Activated CD4-positive, alpha-beta T cell treated with anti-CD3 and anti-CD28 coated beads for 36 hours (primary cell): ENCODE measurements at places on chromosomes 3 and 15. TPM values are rescaled to one million over a fixed set of nuclear protein-coding genes. Genes with fewer than 3 reads are reported as not detected.
A peak's percentile ranks its signal among the peaks of the same experiment; 100 is the strongest.

Gene CYP1A1
- 2.0 TPM for total RNA-seq

DNA sequence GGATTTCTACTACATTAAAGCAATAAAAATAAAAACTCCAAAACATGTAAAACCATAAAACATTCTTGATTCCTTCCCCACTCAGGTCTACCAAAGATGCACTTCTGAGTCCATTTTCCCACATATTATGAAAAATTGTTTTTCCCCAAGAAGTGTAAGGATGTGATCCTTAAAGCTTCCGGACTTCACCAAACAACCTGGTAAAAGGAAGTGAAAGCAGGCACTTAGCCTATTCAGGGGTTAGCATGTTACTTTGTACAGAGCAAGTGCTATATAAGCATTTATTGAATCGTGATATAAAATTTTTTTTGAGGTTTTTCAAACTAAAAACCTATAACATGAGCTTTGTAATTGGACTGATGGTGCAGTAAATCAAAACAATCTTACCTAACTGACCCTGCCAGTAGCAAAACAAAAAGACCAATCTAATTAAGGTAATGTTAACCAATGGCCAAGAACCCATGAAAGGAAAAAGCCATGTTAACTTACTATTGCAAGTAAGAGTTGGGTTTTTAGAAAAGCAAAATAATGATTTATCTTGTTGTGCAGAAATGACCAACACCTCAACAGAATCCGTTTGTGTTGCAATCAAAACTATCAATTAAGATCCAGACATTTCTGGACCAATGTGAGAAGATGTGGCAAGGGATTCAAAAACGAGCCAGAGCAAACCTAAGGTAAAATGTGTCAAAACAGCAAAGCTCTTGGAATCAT lies 1.8 kb downstream of the SETD2 start:
- DNase-seq, result no peak

GRCh38 chr15:51837792-51838251 lies 8.4 kb downstream of the TMOD3 start:
- peak; percentile 48 for DNase-seq

DNA sequence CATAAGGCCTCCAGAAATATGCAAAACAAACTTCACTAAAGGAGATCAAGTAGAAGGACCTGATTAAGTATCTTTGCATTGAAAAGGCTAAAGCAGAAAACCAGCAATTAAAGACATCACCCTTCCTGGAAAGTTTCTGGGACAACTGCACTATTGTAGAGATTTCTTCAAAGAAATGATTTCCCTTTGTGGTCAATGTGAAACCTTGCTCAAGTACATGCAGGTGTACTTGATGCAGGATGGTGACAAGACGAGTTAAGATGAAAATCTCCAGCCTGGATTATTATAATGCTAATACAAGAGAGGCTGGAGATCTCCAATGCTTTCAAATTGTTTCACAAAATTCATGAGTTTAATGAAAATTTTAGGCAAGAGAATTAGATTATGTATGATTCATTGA lies 208.4 kb downstream of the TIGIT start:
- DNase-seq, result no peak

GRCh38 chr15:96327155-96327741 lies 3.3 kb upstream of the NR2F2 start:
- DNase-seq, result no peak

- no peak for DNase-seq
Observed at GRCh38 chr3:42067326-42067725, 23.8 kb upstream of the TRAK1 start.

Gene ZNF620
- 3.9 TPM for total RNA-seq

DNA sequence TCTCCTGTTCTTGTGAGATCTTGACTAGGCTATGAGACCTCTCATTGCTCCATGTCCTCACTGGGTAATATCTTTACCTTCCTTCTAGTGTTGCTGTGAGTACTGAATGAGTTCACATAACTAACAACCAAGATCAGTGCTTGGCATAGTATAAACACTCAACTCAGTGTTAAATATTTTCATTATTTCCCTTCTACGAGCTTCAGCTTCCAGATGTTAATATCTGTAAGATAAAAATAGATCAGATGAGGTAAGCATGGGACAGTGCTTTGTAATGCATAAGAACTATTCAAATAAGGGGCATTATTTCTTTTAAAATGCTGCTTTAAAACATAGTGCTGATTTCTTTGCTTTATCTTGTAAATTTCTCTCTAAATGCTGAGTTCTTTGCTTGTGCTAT lies 130.8 kb downstream of the DIPK2A start:
- DNase-seq, result no peak

Gene ALDH1A3
- total RNA-seq, result not detected

Gene TEX55
- not detected for total RNA-seq

DNA sequence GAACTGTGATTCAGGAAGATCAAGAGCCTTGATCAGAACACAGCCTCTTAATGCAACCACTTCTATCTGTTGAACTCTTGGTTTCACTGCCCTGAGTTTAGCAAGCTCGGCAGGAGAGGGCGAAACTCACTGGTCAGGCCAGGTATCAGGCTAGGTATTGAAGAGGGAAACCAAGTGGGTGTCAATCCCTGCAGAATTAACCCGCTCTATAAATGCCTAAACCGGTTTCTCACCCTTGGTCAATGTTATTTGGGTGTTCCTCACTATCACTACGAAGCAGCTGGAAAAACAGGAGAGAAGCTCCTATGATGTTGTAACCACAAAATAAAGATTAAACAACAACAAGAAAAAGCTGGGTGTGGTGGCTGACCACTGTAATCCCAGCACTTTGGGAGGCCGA lies 23.9 kb downstream of the LIPH start:
- no peak for DNase-seq

DNA sequence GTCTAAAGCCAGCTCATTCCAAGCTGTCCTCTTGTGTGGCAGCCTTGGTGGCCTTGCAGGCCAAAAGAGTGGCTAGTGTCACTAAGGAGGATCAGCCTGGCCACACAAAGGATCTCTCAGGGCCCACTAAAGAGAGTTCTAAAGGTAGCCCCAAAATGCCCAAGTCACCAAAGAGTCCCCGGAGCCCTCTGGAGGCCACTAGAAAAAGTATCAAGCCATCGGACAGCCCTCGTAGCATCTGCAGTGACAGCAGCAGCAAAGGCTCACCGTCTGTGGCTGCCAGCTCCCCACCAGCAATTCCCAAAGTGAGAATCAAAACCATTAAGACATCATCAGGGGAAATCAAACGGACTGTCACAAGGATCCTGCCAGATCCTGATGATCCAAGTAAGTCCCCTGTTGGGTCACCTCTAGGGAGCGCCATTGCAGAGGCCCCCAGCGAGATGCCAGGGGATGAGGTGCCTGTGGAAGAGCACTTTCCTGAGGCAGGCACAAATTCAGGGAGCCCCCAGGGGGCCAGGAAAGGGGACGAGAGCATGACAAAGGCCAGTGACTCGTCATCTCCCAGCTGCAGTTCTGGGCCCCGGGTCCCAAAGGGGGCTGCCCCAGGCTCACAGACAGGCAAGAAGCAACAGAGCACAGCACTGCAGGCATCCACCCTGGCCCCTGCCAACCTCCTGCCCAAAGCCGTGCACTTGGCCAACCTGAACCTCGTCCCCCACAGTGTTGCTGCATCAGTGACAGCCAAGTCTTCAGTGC lies 33.5 kb upstream of the ALPK3 start:
- DNase-seq, result peak; percentile 42

Gene ONECUT1
- not detected for total RNA-seq

DNA sequence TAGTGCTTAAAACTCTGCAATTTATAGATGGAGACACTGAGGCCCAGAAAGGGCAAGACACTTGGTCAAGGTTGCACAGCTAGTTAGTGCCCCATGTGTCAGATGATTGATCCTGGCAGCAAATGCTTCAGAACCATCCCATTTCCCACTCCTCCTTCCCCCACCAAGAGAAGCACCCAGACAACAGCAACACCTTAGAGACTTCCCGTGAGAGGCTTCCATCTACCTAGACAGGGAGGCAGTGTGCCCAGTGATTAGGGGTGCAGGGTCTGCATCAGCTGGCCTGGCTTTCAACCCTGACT lies 77.6 kb downstream of the CORO2B start:
- no peak for DNase-seq

GRCh38 chr3:65945480-65945879 lies 93.2 kb downstream of the MAGI1 start:
- no peak for DNase-seq

GRCh38 chr3:5466717-5467116 lies 279.2 kb downstream of the EDEM1 start:
- DNase-seq, result no peak

GRCh38 chr3:179719048-179719734 lies 66.4 kb downstream of the USP13 start:
- no peak for DNase-seq

Gene PCOLCE2
- 0.55 TPM for total RNA-seq

Gene MYL3
- total RNA-seq, result not detected

DNA sequence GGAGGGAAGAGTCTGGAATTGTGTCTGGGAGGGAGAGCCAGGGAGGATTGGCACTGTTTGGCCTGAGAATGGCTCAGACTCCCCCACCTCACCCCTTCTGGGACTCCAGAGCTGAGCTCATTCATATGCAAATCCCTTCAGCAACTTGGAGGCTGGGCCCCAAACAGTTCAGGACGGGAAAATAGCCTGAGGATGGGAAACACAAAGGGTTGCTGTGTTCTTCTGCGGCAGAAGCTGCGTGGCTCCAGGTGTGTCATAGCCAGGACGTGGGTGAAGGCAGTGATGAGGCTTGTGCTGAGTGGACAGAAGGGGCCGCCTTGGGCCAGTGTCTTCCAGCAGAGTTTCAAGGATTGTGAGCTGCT lies 16.6 kb downstream of the MASP1 start:
- DNase-seq, result no peak

DNA sequence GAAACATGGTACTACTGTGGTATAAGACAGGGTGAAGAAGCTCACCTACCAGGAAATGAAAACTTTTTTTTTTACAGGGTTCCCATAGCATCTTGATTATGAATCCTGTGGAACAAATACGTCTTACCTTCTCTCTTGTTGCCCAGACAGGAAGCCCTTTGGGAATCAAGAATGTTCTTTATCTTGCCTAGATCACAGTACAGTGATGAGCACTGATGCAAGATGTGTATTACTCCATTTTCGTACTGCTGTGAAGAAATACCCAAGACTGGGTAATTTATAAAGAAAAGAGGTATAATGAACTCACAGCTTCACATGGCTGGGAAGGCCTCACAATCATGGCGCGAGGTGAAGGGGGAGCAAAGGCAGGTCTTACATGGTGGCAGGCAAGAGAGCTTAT lies 281.3 kb downstream of the UBE2E2 start:
- DNase-seq, result no peak

Gene DCP1A
- 33.4 TPM for total RNA-seq

Gene MST1
- 9.7 TPM for total RNA-seq

Gene VEPH1
- not detected for total RNA-seq

Gene LINGO1
- not detected for total RNA-seq

DNA sequence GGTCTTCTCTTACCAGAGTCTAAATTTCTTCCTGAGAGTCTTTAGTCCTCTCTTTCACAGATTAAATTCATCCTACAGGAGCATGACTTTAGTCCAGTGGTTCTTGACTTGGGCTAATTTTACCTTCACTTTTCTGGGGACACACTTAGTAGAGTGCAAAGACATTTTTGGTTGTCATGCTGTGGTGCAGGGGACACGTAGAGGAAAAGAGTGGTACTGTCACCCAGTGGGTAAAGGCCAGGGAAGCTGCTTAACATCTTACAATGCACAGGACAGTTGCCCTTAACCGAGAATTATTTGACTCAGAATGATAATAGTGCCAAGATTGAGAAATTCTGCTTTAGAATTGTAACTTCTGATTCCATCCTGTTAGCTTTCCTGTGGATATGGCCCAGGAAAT lies 772.5 kb upstream of the GRM7 start:
- DNase-seq, result no peak
